Mesenteric fat pad (tissue), 1 donor: ENCODE measurements at places on chromosomes 3 and 15. TPM values are rescaled to one million over a fixed set of nuclear protein-coding genes. Genes with fewer than 3 reads are reported as not detected.
A peak's percentile ranks its signal among the peaks of the same experiment; 100 is the strongest.

Gene HHATL
- total RNA-seq, result 0.48 TPM

Gene TIGIT
- 0.42 TPM for total RNA-seq

GRCh38 chr3:198080521-198081384 is 120.7 kb downstream of the LMLN start:
- peak; percentile 92 for DNase-seq

Gene NANOGP8
- not detected for total RNA-seq

- no peak for DNase-seq
These were observed 139.2 kb downstream of the NUP210 start for GRCh38 chr3:13280811-13281506.

Gene LMAN1L
- total RNA-seq, result not detected

- no peak for DNase-seq
These were observed 263.3 kb downstream of the NEK10 start for GRCh38 chr3:27105904-27106303.
